Activated naive CD8-positive, alpha-beta T cell treated with anti-CD3 and anti-CD28 coated beads for 36 hours (primary cell): ENCODE measurements at places on chromosomes 3 and 15. TPM values are rescaled to one million over a fixed set of nuclear protein-coding genes. Genes with fewer than 3 reads are reported as not detected.

- no peak for DNase-seq
Observed at GRCh38 chr3:6120786-6121185, 740.1 kb upstream of the GRM7 start.

SHC4 gene
- total RNA-seq: 3.7 TPM

MKRN2OS gene
- total RNA-seq: not detected

GALNT15 gene
- total RNA-seq: not detected
